ENCODE measurements at places on chromosomes 4 and X.

DNA sequence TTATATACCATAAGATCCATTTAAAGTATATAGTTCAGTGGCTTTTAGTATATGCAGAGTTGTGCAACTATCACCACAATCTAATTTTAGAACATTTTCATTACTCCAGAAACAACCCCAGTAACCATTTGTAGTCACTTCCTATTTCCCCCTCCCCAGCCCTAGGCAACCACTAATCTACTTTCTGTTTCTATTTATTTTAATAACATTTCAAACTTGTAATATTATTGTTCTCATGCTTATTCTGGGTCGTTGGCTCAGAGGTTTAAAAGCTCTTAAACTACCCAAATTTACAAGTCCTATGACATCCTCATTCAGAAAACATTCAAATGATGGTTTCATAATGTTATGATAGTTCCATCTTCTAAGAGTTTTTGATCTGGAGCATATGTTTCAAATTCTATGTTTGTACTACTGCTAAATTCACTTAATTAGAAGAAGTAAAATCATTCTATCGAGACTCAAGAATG lies 18.4 kb downstream of the XIAP start:
- DNase-seq: no peak

GRCh38 chrX:125998432-125998831 lies 167.7 kb downstream of the DCAF12L2 start:
- no peak for DNase-seq

DNA sequence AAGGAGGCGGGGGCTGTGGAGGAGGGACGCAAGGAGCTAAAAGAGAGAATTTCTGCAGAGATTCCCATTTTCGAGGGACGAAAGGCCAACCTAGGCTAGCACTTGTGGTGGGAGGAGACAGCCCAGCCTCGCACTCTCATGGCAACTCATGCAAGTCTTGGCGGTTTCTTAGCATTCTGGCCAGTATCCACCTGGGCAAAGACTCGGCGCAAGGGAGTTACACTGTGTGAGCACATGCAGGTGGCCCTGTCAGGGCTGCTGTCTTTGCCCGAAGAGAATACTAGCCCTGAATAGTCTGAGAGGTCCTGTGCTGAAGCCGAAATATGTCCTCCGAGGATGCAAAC lies 15.5 kb downstream of the MCF2 start:
- no peak for DNase-seq

GRCh38 chr4:26105815-26106699 lies 192.0 kb downstream of the SMIM20 start:
- DNase-seq: no peak

DNA sequence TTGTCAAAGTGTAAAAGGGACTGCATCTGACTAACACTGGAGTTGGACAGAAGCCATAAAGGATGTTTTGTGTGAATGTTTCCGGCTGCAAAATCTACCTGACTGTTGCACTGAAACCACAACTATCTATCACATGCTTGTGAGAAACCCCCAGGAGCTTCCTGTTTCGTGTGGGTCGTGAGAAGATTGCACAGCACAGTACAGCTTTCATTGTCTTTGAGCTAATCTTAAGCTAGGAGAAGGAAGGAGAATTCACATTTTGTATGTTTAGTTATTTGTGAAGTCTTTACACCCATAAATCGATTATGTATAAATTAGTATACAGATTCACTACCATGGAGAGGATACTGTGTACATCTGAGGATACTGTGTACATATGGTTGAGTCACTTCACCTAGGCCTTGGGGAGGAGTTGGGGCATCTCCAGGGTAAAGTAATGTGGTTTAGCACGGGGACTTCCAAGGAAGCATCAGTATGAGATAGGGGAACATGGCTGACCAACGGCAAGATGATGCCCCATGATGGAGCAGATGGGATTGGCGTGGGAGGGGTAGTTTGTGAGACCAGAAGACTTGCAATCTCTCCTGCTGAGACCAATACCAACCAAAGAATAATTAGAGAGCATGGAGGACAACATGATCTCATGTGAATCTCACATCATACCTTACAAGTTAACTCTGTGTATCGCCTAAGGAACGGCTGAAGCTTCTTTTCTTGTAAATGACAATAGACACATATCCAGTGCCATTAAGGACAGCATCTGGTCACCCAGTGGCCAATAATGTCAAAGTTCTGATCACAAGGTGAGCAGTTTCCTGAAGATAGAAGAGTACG lies 43.1 kb upstream of the FAM9C start:
- no peak for DNase-seq

GRCh38 chrX:113399506-113400192 lies 559.0 kb upstream of the AMOT start:
- DNase-seq: no peak

All from liver (tissue), 10 donors.